ENCODE measurements at places on chromosomes 4 and X.

DNA sequence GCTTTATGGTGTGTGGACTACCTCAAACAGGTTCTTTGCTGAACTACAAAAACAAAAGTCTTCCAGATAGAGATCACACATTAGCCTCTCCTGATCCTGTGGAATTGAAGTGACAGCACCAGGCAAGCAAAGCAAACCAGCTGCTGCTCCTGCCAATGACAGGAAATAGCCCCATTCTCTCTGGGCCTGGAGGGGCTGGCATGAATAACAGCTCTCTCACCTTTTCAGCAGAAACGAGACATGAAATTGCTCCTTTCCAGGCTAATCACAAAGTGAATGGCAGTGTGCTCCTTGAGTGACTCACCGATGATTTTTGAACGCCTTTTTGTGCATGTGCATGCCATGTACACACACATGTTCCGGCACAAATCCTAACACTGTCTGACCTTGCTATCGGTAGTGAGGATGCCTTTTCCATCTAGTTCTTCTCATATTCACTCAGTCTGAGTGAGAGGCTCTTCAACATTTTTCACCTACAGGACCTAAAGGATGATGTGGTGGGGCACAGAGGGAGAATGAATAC is 24.4 kb downstream of the MFAP3L start:
- no peak for DNase-seq

GRCh38 chr4:177159600-177159999 is 150.1 kb upstream of the NEIL3 start:
- DNase-seq, result no peak

DNA sequence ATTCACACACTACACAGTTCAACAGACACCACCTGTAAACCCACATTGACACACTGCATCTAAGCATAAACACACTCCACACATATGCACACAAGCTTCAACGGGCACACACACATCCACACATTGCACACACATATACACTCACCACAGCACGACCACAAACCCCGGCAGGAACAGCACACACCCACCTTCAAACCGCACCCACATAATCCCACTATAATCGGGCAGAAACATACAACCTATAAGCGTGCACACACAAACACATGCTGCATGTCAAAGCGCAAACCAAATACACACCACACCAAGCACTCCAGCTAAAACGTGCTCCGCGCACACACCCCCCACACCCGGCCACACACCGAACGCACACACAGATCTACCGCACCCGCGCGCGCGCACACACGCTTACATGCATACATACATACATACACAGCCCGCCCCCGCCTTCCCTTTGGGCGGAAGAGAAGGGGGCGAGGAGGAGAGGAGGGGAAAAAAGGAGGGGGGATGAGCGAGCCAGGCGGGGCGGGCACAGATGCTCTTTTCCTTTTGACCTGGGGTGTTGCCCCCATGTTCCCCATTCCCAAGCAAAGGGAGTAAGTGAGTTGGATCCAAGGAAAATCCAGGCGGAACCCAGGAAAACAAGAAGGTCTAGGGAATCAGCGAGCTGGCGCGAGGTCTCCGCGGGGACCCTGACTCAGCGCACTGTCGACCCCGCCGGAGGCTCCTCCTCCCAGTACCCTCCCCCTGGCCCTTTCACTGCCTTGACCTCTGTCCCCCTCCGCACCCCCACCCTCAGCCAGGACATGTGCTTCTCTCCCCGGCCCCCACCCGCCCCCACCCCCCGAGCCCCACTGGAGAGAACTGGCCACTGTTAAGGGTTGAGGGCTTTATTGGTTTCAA is 9.9 kb downstream of the ARHGAP36 start:
- no peak for DNase-seq

DNA sequence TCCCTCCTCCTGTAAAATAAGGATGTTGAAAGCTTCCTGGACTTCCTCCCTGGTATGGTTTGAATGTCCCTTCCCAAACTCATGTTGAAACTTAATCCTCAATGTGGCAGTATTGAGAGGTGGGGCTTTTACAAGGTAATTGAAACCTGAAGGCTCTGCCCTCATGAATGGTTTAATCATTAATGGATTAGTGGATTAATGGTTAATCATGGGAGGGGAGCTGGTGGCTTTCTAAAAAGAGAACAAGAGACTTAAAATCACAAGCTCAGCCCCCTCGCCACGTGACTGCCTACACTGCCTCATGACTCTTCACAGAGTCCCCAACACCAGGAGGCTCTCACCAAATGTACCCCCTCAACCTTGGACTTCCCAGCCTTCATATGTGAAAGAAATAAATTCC is 124.6 kb upstream of the ANXA3 start:
- DNase-seq, result no peak

DNA sequence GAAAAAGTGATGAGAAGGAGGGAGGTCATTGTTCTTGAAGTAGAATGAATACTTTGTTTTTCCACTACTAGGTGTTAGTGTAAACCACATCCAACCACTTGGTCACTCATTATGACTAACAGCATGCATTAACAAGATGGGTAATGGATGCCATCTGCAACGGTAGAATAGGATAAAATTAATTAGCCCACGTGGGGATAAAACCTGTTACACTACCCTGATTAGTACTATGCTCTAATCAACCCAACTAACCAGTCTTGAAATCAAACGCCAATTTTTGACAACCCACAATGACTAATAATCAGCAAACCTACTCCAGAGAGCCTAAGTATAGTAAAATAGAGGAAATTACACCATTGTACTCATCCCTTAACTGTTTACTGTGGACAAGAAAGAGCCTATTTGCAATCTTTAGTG is 93.4 kb upstream of the MCF2 start:
- peak; percentile 13 for DNase-seq

Measured in inflammatory macrophage treated with lipopolysaccharide for 1 hour (primary cell).